BJ (cell line): ENCODE measurements at places on chromosomes 12 and 14. TPM values are rescaled to one million over a fixed set of nuclear protein-coding genes. Genes with fewer than 3 reads are reported as not detected.

SMOC1 gene
- polyA plus RNA-seq: not detected in 2 replicates

NAB2 gene
- polyA plus RNA-seq: 41.7 and 50.2 TPM in 2 replicates

AHNAK2 gene
- 6.5 and 6.6 TPM in 2 replicates for polyA plus RNA-seq

NAA30 gene
- polyA plus RNA-seq: 7.0 and 11.7 TPM in 2 replicates

OR4N5 gene
- polyA plus RNA-seq: not detected in 2 replicates

SLCO1A2 gene
- polyA plus RNA-seq: not detected in 2 replicates

TTC7B gene
- polyA plus RNA-seq: 34.0 and 46.9 TPM in 2 replicates

DPPA3 gene
- not detected in 2 replicates for polyA plus RNA-seq
